ENCODE measurements at places on chromosomes 7 and 10.

- no peak for DNase-seq
Observed at GRCh38 chr10:21510241-21511094, 15.0 kb downstream of the SKIDA1 start.

DNA sequence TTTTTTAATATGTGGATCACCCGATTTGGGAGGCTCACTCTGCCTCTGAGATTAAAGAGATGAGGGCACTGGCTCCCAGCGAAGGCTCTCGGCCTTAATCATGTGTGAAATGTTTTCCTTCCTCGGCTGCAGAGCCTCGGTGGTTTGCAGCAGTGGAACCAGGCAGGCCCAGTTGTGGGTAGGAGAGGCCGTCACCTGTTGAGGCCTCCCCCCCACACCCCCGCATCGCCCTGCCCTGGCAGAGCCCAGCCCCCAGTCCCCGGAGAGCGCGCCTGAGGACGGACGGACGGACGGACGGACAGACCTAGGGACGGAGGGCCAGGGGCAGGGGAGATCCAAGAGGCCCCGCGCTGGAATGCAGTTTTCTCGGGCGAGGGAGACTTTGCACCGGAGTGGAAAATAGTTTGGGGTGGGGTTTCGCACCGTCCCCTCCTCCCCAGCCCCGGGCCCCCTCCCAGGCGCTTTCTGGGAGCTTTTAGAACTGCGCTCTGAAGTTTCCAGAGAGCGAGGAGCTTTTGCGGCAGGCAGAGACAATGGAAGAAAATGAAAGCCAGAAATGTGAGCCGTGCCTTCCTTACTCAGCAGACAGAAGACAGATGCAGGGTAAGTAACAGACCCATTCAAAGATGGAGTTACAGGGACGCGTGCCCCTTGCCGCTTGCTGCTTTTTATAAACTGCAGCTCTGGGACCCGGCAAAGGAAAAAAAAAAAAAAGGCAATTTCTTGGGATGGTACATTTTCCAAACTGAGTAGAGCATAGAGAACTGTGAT lies at the start of gene KIAA1217:
TSS of gene KIAA1217 (plus strand) at position 478 of the 771 bp plus-strand sequence. CDS start at position 534, 56 bp downstream.
- DNase-seq = no peak

DNA sequence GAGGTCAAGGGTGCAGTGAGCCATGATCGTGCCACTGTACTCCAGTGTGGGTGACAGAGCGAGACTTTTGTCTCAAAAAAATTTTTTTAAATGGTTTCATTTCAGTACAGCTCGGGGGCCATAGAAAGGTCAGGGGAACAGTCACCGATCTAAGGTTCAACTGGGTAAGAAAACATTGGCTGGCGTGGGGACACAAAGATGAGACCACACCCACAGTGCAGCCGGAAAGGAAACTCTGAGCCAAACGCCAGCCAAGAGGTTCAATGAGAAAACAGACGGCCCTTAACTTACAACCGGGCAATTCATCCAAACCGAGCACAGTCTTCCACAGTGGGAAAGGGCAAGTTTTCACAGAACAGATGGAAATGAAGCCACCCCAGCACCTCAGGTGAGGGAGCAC lies 65.1 kb downstream of the SLC37A3 start:
- no peak for DNase-seq

DNA sequence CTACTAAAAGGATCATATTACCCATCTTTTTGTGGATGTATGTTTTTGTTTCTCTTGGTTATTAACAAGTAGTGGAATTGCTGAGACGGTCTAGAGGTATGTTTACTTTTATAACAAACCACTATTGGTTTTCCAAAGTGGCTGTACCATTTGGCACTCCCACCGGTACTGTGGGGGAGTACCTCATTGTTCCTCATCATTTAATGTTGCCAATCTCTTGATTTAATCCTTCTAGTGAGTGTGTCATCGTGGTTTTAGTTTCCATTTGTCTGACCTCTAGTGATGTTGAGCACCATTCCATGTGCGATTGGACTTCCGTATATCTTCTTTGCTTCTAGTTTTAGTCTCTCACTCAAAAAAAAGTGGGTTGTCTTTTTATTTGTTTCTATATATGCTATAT lies 50.4 kb downstream of the RBM33 start:
- no peak for DNase-seq

Measured in activated naive CD4-positive, alpha-beta T cell treated with anti-CD3 and anti-CD28 coated beads, Interleukin-2, amount 50 U/mL, for 72 hours (primary cell).